GM12864 (cell line): ENCODE measurements at places on chromosomes 3 and 15.

- DNase-seq = no peak
Observed at GRCh38 chr3:127820826-127821313, 1.4 kb downstream of the MGLL start.

GRCh38 chr15:88810446-88810845 lies 7.2 kb downstream of the ACAN start:
- DNase-seq = no peak

DNA sequence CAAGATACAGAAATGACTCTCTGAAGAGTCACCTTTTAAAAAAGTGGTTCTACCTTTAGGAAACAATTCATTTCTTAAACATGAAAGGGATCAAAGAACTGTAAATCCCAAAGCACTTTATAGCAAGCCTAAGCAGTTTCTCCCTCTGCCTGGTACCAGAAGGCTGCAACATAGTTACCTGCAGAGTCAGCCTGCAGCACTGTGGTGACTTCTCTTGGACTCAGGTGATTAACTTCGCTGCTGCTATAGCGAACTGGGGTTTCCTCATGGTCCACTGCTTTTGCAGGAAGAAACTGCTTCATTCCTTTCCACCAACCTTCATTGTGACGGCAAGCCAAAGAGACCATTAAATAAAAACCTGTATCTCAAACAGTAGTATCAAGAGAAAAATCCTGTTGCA lies 37.3 kb downstream of the ST3GAL6 start:
- DNase-seq = no peak

DNA sequence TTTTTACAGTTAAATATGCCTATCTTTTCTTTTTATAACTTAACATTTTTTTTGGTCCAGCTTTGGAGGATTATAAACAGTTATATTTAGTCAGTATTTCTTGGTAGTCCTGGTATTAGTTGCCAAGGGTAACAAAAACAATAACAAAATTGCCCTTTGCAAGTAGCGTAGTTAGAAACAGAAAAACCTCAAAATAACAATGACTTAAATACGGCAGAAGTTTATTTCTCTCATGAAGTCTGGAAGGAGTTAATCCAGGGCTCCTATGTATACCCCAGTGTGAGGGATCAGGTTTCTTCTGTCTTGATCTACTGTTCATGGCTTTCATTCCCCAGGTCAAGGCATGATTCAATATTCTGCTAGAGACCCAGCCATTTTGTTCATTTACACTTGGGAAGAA lies 14.1 kb upstream of the MYH15 start:
- no peak for DNase-seq

DNA sequence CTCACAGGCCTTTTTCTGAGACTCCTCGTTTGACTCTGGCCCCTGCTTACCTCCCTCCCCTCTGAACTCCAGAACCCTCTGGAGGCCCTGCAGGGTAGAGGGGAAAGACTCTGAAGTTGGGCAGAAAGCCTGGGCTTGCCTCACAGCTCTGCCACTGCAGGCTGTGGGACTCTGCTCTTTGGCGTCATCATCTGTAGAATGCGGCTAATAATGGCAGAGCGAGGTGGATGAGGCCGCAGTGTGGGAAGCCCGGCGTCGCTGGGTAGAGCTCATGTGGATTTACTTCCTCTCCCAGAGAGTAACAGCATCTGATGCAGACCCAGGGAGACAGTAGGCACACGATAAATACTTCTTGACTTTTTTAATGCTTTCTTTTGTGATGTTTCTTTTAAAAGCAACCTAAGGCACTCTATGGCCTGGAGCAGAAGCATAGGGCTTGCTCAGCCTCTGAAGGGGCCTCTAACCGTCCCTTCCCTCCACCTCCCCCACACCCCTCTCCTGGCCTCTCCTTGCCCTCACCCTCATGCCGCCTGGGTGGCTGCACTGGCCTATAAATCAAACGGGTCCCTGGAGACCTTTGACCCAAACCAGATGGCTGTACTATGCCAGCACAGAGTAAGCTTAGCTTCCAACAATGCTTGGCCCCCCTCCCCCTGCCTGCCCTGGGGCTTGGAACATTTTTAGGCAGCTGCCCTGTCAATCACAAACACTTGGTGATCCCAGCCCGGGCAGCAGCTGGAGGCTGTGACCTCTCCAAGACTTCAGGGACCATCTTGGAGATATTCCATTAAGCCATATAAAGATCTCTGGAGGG lies 32.9 kb downstream of the SPSB4 start:
- no peak for DNase-seq

GRCh38 chr15:100703032-100703578 lies 100.7 kb downstream of the ASB7 start:
- peak; percentile 71 for DNase-seq

- peak; percentile 22 for DNase-seq
Observed at GRCh38 chr3:36681867-36682266, 82.5 kb downstream of the DCLK3 start.

DNA sequence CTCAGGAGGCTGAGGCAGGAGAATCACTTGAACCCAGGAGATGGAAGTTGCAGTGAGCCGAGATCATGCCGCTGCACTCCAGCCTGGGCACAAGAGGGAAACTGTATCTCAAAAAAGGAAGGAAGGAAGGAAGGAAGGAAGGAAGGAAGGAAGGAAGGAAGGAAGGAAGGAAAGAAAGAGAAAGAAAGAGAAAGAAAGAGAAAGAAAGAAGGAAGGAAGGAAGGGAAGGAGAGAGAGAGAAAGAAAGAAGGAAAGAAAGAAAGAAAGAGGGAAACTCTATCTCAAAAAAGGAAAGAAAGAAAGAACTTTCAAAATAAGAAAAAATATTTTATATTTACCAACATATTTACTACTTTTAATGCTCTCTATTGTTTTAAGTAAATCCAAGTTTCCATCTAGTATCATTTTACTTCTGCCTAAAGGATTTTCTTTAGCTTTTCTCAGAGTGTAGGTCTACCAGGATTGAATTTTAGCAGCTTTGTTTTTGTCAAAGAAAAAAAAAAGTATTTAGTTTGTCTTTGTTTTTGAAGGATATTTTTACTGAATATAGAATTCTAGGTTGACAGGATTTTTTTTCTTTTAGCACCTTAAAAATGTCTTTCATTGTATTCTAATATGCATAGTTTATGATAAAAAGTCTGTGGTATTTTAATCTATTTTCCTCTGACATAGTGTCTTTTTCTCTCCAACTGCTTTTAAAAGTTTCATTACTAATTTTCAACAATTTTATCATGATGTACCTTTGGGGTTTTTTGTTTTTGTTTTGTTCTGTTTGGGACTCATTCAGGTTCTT lies 47.2 kb upstream of the CORO2B start:
- no peak for DNase-seq

DNA sequence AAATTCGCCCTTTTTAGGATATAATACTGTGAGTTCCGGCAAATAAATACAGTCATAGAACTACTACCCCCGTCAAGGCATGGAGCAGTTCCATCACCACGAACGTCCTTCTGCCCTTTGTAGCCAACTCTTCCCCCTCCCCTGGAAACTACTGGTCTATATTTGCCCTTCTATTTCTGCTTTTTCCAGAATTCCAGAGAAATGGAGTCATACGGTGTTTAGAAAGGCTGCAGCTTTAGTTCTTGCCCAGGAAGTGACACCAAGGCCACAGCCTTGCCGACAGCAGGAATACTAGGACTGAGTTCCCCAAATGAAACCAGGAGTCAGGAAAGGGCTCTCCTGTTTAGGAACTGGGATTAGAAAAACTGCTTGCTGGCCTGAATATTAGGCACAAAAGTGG lies 291.2 kb downstream of the FAM43A start:
- no peak for DNase-seq

DNA sequence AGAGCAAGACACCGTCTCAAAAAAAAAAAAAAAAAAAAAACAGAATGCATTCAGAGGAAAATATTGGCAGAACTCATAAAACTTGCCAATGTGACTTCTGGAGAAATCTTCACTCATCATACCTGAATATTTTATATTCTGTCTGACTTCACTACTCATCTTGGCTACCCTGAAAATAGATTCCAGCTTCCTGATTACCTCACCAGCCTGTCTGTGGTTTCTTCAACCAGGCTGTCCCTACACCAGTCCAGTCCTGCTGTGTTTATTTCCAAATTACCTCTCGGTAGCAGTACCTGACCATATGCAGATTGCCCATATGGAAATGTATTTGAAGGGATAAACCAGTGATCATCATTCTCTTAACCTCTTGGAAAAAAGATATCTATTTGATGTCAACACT lies 9.3 kb upstream of the P3H2 start:
- no peak for DNase-seq

DNA sequence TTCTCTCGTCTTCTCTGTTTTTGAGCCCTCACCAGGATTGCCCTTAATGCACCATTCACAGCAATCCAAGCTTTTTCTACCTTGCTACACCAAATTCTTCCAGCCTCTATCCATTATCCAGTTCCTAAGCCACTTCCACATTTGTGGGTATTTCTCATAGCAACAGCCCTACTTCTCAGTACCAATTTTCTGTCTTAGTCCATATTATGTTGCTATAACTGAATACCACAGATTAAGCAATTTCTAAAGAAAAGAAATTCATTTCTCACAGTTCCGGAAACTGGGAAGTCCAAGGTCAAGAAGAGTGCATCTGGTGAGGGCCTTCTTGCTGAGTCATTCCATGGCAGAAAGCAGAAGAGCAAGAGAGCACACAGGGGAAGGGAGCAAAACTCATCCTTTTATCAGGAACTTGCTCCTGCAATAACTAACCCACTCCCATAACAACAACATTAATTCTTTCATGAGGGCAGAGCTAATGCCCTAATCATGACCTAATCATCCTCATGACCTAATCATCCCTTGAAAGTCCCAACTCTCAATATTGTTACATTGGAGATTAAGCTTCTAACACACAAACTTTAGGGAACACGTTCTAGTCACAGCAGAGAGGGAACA lies 9.7 kb upstream of the EIF1B start:
- no peak for DNase-seq

DNA sequence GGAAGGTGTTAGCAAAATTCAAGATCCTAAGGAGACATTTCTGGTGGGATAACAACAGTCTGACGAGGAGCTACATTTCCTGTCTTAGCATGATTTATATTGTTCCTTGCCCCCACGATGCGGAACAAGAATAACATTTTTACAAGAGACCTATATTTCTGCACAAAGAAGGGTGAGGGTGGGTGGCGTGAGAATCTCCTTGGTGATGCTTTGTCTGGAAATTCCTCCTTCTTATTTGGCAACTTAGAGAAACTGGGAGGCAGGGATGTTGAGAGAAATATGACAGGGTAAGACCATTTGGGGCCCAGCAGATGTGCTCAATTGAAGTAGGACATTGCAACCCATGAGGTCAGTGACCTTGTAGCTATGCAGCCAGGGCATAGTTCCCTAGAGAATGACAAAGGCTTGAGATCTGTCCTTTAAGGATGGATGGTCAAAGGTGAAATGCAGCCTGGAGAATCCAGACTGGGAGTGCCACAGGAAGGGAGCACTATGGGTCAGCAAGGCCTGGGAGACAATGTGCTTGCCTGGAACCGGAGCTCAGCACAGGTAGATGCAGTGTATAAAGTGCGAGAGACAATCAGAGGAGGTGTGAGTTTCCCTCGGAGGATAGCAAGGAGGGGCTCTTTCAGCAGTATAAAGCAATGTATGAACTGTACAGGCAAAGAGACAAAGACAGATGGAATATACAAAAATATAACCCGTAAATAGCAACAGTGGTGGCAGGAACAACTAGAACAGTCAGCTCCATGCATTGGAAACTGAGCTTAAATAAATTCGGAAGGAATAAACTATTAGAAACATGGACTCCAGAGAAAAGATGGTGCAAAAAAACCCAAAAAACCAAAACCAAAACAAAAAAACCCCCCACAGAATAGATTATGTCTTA lies 317.6 kb upstream of the TBL1XR1 start:
- DNase-seq = no peak

DNA sequence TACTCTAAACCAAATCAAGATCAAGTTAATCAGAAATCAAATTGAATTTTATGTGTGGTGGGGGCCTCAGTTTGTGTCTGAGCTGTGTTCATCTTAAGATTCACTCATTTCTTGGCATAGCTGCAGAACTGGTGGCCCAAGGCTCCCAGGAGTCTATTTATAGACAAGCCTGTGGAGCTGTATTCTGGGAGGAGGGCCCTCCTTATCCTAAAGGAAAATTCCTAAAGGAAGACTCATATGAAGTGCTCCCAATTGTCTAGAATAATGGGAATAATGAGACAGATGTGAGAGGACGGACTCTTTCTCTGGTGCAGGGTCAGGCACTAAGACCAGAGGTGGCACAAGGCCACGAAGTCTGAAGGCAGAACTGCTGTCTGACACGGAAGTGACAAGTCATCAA lies 38.9 kb downstream of the C3orf85 start:
- no peak for DNase-seq

- DNase-seq = no peak
Observed at GRCh38 chr15:57460208-57460816, 84.0 kb downstream of the CGNL1 start.

DNA sequence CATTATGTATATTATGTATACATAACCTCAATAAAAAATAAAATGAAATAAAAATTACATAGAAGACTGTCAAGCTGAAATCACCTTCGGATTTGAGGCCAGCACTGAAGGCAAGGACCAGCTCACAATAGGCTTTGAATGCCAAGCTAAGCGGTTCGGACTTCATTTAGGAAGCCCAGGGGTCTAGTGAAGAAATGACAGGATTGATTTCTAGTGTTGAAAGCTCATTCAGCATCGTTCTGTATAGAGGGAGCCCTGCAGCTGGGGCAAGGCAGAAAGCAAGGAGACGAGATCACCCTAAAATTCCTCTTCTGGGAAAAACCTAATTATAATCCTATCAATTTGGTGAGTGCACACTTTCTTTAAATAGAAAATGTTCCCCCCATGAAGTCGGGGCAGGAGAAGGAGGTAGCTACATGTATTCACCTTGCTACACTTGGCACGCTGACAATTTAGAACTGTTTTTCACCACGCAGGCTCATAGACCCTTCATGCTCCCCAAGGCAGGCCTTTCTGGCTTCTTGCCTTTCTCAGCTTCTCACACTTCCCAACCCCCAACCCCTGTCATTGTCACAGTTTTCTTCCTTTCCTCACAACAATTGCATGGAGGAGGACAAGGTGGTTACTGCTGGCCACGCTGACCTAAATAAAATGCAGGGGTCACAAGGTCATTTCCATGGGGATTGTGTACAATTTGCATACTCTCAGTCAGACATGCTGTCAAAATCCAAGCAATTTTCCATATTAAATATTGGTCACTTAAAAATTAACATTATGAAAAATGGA lies 44.4 kb upstream of the SSR3 start:
- DNase-seq = no peak

DNA sequence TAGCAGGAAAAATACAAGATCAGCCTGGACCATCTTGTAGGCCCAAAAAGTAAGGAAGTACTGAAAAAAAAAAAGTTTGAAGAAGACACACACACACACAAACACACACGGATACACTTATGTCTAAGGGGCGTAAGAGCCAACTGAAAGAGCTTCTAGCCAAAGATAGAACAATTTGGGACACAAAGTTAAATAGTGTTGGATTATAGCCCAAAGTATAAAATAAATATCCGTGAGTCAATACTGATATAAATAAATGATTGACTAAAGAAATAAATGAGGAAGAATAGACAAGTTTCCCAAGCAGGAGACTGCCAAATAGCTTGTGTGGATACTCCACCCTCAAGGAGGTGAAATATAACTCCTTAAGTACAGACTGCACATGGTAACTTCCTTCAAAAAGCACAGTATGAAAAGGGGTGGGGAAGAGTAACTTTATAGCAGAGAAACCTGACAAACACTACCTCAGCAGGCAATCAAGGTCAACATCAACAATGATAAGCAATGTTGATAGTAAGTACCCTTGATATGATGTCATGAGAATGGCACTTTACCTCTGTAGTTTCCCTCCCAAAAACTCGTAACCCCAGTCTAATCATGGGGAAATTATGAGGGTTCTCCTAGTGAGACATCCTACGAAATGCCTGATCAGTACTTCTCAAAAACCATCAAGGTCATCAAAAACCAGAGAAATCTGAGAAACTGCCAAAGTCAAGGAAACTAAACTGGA lies 187.3 kb upstream of the ATP11B start:
- no peak for DNase-seq

GRCh38 chr3:182829761-182830405 lies 36.6 kb downstream of the ATP11B start:
- DNase-seq = no peak
